GM23338 (cell line): ENCODE measurements at places on chromosomes 4 and X. TPM values are rescaled to one million over a fixed set of nuclear protein-coding genes. Genes with fewer than 3 reads are reported as not detected.

The USP17L24 gene
- not detected in 2 replicates for polyA plus RNA-seq

The NAA11 gene
- not detected in 2 replicates for polyA plus RNA-seq

The CBR4 gene
- 30.8 and 38.1 TPM in 2 replicates for polyA plus RNA-seq

The EMCN gene
- polyA plus RNA-seq: not detected in 2 replicates

The LGI2 gene
- polyA plus RNA-seq: 0.63 and 0.82 TPM in 2 replicates

The ZC4H2 gene
- polyA plus RNA-seq: 15.7 and 17.4 TPM in 2 replicates

The FAM47A gene
- polyA plus RNA-seq: not detected in 2 replicates

The RTL3 gene
- not detected in 2 replicates for polyA plus RNA-seq

The HAND2 gene
- 0.15 TPM in 1 of 2 replicates, not detected in the other for polyA plus RNA-seq

The MAGEA6 gene
- 0.30 TPM in 1 of 2 replicates, not detected in the other for polyA plus RNA-seq

The USP27X gene
- 1.1 and 1.3 TPM in 2 replicates for polyA plus RNA-seq

The FAAH2 gene
- polyA plus RNA-seq: 5.3 and 10.5 TPM in 2 replicates

The FAM50A gene
- polyA plus RNA-seq: 77.6 and 91.3 TPM in 2 replicates

The DGKK gene
- polyA plus RNA-seq: 2.1 TPM in 2 replicates

The CHST7 gene
- 7.6 and 8.7 TPM in 2 replicates for polyA plus RNA-seq

The CXXC4 gene
- polyA plus RNA-seq: 1.6 and 4.3 TPM in 2 replicates

The HEPH gene
- 9.7 and 10.1 TPM in 2 replicates for polyA plus RNA-seq

The DDX53 gene
- polyA plus RNA-seq: 0.05 TPM in 1 of 2 replicates, not detected in the other

The P2RY10 gene
- polyA plus RNA-seq: not detected in 2 replicates

The ANXA10 gene
- polyA plus RNA-seq: not detected in 2 replicates

The HMX1 gene
- polyA plus RNA-seq: 0.23 TPM in 1 of 2 replicates, not detected in the other

The FAM47E gene
- polyA plus RNA-seq: 2.3 and 4.4 TPM in 2 replicates

The MMRN1 gene
- not detected in 2 replicates for polyA plus RNA-seq

The PROM1 gene
- polyA plus RNA-seq: 30.6 and 36.6 TPM in 2 replicates

The COPS4 gene
- polyA plus RNA-seq: 19.9 and 23.7 TPM in 2 replicates

The RBPJ gene
- polyA plus RNA-seq: 457 and 461 TPM in 2 replicates

The EDA gene
- polyA plus RNA-seq: 5.0 and 6.6 TPM in 2 replicates

The RASL11B gene
- 66.8 and 69.7 TPM in 2 replicates for polyA plus RNA-seq

The PSAPL1 gene
- not detected in 2 replicates for polyA plus RNA-seq

The BTC gene
- polyA plus RNA-seq: 0.18 TPM in 1 of 2 replicates, not detected in the other

The LNX1 gene
- polyA plus RNA-seq: 5.0 and 6.4 TPM in 2 replicates

The ZDHHC15 gene
- polyA plus RNA-seq: 2.8 and 3.4 TPM in 2 replicates

The CYBB gene
- polyA plus RNA-seq: 0.06 TPM in 1 of 2 replicates, not detected in the other

The ANKRD17 gene
- 33.9 and 41.9 TPM in 2 replicates for polyA plus RNA-seq

The VCX gene
- polyA plus RNA-seq: 0.24 and 0.66 TPM in 2 replicates

The SSX3 gene
- polyA plus RNA-seq: 0.28 TPM in 1 of 2 replicates, not detected in the other

The ZNF185 gene
- 2.7 and 2.9 TPM in 2 replicates for polyA plus RNA-seq

The F8A3 gene
- polyA plus RNA-seq: 0.17 TPM in 1 of 2 replicates, not detected in the other

The INTS6L gene
- polyA plus RNA-seq: 4.5 and 4.8 TPM in 2 replicates

The TEC gene
- 1.9 and 2.9 TPM in 2 replicates for polyA plus RNA-seq

The OCRL gene
- 3.9 and 4.2 TPM in 2 replicates for polyA plus RNA-seq

The CYTL1 gene
- 17.6 TPM in 2 replicates for polyA plus RNA-seq
